AG08396 (cell line): ENCODE measurements at places on chromosomes 4 and X.
A peak's percentile ranks its signal among the peaks of the same experiment; 100 is the strongest.

DNA sequence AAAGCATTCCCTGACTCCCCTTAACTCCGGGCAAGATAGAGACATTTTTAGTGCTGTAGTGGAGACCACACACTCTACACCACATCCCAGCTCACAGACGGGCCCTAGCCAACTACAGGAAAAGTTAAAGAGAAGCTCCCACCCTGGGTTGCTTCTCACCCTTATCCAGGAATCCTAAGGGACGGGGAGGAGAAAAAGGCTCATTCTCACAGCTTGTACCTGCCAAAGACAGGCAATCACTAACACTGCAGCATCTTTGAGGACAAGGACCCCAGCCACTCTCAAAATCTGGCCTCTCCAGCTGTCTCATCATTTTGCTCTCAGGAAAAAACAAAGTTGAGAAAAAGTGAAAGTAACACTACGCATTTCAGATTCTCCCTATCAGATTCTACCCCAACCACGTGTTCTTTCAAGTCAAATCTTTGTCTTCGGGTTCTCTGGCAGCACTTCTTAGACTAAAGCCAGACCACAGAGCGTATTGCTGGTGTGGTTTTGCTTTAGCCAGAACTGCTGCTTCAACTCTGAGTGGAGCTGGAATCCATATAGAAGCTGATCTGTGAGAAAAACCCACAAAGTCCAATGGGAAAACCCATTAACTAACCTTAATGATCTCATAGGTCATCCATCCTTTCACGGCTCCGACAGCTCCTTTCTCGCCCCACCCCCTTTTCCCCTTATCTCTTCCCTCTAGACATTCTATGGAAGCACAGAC lies 605.9 kb upstream of the DIPK2B start:
- DNase-seq, result peak; percentile 9

DNA sequence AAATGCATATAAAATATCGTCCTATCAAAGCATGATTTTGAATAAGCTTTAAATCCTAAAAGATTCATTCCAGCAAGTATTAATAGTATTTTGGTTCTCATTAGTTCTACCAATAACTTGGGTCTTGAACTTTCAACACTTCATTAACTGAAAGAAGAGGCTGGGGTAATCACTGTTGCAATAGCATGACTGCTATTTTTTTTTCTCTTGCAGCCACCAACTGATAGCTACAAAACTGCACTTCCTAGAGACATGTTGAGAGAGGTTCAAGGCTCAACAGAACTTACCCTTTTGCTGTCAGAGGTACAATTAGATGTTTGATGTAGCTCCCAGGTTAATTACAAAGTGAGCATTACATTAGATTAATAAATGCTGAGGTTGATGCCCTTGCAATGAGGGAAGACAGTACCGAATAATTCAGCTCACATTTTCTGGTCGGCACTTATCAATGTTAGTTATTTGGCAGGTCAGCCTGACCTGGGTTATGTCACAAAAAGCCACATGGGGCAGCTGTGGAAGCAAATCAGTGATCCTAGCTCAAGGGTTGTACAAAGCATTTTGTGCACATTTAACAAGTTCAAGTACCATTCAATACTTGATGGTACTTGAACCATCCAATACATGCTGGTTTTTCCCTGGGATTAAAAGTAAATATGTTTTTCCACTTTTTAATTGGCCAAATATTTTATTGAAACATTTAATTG lies 29.9 kb upstream of the TET2 start:
- no peak for DNase-seq

DNA sequence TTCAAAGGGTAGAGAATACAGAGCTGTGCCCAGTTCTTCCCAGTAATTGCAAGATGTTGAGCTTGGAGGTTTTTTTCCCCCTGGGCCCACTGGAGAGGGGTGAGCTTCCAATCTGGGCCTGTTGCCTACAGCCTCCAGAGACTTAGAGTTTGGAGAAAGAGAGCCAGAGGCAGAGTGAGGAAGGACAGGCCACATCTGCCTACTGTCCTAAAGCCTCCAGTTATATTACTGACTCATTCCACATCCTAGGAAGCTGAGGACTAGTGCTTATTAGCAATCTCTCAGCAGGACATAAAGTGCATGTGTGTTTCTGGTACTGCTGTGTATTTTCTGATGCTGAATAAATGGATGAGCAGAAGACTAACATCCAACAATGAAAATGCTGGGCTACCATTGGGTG lies 181.0 kb upstream of the MAMLD1 start:
- DNase-seq, result no peak

DNA sequence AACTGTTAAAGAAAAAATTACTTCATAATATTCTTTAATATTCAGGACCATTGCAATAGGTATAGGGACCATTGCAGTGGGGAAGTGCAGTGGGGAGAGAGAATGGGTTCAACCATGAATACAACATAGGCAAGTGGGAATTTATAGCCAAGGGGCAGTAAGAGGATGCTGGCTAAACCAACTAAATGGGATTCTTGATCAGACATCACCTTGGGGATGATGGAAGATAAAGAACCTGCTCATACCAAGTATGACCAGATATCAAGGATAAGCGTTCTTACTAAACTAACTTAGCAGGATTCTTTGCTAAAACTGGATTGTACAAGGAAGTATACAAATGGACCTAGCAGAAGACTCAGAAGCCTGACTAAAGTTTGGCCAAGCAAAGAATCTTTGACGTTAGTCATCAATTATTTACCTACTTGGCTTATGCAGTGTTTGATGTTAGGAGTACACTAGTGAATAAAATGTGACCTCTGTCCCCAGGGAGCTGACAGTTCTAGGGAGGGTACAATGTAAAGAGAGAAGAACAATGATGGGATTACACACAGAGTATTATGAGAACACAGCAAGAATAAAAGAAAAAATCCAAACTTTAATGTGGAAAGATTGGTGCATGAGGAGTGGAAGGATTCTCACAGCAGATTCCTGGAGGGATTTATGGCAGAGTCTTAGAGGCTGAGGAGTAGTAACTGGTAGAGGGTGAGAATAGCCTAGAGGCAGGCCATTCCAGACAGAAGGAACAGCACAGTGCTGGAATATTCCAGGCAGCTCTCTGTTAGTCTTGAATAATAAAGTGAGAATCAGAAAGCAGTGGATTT lies 54.7 kb upstream of the MYOZ2 start:
- no peak for DNase-seq

DNA sequence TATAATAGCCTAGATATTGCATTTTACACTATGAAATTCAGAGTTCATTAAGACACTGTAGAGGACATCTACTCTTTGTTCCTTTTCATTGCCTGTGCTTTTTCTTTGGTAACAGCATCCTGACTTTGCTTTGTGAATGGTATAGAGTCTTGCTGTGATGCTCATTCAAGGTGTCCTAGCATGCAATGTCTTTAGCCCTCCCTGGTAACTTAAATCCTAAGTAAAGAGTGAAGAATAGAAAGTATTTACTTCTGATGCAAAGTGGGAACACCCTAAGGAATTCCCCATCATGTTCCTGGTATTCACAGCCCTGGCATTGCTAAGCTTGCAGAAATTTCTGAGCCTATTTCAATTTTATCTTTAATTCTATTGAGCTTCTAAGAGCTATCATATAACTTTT lies 400.1 kb downstream of the FAT4 start:
- peak; percentile 9 for DNase-seq

GRCh38 chr4:187178587-187178986 lies 454.9 kb upstream of the FAT1 start:
- no peak for DNase-seq

- no peak for DNase-seq
Observed at GRCh38 chr4:135670548-135670947, 1469.0 kb upstream of the PABPC4L start.

- no peak for DNase-seq
Observed at GRCh38 chr4:146787731-146788130, 149.0 kb downstream of the POU4F2 start.

- DNase-seq, result no peak
Observed at GRCh38 chr4:182819751-182820150, 97.4 kb downstream of the DCTD start.

DNA sequence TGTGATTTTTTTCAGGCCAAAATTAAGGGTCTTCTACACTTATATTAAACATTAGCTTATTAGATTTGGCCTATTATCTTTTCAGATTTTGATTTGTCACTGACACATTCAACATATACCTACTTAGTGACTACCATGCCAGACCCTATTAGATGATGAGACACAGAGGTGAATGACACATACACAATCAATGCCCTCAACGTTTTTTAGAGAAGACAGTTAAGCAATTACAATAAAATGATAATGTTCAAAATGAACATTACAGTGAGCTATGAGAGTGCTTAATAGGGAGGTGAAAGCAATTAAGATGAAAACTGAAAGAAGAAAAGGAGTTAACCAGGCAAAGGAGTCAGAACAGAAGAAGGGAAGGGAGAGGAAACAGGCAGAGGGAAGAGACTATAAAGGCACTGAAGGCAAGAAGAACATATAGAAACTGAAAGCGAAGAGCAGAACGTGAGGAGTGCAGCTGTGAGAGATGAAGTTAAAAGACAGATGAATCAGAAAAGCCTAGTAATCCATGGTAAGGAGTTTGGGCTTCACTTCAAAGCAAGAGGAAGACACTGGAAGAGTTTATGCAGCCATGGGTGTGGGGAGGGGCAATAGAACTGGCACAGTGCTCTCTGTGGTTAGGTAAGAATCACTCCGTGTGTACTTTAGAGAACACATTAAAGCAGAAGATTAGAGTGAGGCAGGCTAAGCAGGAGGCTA lies 119.0 kb downstream of the REELD1 start:
- peak; percentile 24 for DNase-seq

DNA sequence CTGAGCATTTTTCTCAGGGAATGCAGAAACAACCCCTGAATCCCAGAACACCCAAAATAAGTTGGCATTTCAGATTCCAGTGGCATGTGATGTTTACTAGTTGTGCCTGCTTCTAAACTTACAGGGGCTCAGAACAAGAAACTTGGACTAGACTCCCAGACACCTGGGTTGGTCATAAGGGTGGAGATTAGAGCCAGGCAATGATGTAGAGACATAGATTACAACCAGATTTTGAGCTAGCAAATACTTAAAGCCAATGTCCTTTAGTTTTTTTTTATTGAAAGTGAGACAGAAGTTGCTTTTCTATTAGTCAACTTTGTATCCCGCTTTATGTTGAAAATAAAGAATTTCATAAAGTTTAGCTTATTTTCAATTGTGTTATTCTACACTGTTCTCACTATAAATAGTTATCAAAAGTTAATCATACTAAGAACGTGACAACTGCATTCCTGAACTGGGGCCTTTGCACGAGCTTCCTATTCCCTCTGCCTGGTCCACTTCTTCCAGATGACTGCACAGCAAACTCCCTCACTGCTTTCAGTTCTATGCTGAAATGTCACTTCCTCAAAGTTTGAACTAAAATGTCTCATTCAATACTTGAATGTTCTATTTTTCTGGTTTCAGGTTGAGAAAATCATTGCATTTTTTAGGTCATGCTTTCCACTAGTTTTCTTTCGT lies 224.7 kb upstream of the PPP1R2C start:
- no peak for DNase-seq

GRCh38 chr4:54658252-54659093 lies 716 bp downstream of the KIT start:
- DNase-seq, result peak; percentile 70

- DNase-seq, result no peak
Observed at GRCh38 chr4:147326591-147326990, 154.3 kb upstream of the EDNRA start.

- peak; percentile 77 for DNase-seq
Observed at GRCh38 chr4:186724058-186724863, 605 bp upstream of the FAT1 start.

GRCh38 chr4:107913283-107913899 lies 18.0 kb upstream of the CYP2U1 start:
- peak; percentile 48 for DNase-seq

DNA sequence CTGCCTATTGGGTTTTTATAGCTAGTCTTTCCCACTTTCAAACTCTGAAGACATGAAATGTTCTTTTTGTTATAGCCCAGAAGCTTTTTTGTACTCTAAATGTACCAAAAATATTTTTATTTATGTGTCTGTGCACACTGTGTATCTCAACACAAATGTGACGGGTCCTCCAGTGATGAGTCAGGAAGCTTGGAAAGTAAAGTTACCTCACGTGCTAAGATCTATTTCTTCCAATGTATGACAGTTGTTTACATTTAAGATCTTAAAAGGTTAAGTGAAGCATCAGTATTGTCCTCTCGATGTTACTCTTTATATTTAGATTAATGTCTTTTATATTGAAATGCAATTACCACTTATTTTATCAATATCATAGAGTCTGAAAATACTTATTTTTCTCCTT lies 29.1 kb upstream of the PRSS12 start:
- DNase-seq, result no peak

DNA sequence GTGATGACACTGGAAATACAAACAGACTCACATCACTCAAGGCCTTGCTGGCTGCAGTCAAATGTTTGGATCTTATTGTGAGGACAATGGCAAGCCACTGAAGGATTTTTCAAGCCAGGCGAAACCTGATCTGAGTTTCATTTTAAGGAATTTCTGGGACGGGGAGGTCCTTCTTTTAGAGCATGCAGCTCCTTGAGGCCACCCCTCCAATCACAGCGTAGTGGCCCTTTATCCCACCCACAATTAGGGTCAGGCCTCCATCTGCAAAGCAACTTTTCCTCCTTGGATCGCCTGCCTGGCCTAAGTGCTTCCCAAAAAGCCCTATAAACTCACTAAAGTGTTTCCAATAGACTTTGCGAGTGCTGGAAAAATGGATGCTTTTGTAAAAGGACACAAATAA lies 115.5 kb downstream of the EFHC2 start:
- no peak for DNase-seq

DNA sequence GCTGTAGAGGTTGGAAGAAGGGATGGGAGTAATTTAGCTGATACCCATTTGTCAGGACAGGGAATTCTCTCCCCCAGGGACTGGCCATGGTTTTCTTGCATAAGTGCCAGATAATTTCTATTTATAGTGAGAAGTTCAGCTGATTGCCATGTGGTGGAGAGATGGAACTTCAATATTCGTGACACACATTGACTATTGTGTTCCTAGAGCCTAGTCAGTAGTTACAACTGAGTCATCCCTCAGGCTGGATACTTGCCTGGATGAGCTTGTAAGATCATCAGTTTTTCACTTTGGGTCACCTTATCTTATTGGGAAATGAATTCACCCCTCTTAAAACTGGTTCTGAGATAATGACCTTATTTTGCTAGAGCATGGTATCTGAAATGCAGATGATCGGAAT lies 32.2 kb downstream of the CFAP299 start:
- peak; percentile 35 for DNase-seq

DNA sequence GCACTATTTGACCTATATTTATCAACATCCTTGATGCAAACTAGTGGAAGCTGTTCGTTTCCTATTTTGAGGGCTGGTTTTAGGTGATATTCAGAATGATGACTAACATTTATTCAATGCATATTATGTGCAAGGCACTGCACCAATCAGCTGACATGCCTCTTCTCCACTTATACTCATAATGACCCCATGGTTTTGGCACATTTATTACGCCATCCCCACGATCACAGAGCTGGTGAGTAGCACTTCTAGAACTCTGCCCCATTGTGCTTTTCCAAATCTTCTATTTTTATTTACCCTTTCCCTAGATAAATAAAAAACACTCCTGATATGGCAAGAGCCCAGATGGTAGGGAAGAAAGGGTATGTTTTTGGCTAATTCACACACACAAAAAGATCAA lies 13.1 kb downstream of the SCML1 start:
- no peak for DNase-seq

GRCh38 chrX:98398542-98398941 lies 1514.8 kb downstream of the RPA4 start:
- DNase-seq, result no peak
